Stimulated activated CD8-positive, alpha-beta memory T cell treated with anti-CD3 and anti-CD28 coated beads, Interleukin-4, amount 100 ng/mL, for 48 hours (primary cell): ENCODE measurements at places on chromosomes 13 and 19.
A peak's percentile ranks its signal among the peaks of the same experiment; 100 is the strongest.

GRCh38 chr13:102915393-102915930, 69.6 kb downstream of the ERCC5 start:
- no peak for DNase-seq

GRCh38 chr13:40615619-40616018, 50.8 kb downstream of the FOXO1 start:
- DNase-seq = no peak

- DNase-seq = no peak
These were observed at the start of gene ZNF98 for GRCh38 chr19:22422211-22422610. ZNF98 (minus strand) TSS chr19:22422346; CDS start chr19:22422224, 122 bp downstream.

DNA sequence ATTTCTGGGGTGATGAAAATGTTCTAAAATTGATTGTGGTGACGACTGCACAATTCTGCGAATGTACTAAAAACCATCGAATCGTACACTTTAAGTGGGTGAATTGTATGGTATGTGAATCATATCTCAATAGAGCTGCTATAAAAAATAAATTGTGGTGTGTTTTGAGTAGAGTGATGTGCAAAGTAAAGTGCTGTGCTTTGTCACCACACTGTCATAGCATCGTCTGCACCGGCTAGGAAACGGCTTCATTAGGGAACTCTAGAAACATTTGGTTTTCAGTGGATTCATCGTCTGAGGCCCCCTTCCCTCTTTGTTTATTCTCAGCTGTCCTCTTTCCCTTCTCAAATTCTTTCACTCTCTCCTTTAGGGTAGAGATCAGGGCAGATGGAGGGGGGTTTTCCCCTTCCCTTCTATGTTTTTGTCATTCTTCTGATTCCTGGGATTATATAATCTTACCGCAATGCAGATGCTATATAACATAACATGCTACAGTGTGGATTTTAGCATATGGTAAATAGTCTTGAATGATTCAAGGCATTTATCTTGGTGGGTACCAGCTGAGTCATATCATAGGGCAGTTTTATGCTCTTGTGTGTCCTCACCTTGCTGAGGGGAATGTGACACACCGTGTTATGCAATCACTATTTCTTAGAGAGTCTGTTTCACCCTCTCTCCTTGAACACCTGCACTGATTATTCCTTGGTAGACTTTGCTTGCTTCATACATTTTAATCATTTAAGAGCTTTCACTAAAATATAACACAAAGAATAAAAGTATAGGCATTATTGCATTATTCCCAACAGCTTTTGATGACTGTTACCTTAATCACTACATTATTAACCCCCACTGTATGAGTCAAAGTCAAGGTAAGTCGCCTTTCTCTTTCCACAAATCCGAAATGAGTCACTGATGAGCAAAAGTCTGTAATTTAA, 239.4 kb downstream of the DCLK1 start:
- DNase-seq = no peak

DNA sequence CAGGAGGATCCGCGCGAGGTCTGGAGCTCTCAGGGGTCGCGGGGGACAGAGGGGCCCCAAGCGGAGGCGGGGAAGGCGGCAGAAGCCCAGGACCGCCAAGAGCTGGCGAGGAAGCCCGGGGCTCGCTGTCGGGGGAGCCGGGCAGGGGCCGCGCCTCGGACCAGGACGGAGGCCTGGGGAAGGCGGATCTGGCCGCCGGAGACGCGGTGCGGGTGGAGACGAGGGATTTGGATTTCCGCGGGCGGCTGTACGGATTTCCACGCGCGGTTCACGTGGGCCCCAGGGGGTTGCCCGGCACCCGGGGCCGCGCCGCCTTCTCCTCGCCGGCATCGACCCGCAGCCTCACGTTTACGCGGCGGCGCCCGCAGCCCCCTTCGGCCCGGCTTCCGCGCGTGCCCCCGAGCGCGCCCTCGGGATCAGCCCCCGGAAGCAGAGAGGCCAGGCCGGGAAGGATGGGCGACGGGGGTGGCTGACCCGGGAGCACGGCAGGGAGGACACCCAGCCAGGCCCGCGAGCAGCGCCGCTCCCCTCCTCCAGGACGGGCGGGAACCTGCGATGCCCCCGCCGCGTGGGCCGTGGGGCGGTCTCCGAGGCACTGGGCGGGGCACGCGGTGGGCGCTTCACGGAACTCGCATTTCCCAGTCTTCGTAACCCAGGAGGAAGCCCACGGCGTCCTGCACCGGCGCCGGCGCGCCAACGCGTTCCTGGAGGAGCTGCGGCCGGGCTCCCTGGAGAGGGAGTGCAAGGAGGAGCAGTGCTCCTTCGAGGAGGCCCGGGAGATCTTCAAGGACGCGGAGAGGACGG, 4.7 kb downstream of the F7 start:
- DNase-seq = peak; percentile 45

DNA sequence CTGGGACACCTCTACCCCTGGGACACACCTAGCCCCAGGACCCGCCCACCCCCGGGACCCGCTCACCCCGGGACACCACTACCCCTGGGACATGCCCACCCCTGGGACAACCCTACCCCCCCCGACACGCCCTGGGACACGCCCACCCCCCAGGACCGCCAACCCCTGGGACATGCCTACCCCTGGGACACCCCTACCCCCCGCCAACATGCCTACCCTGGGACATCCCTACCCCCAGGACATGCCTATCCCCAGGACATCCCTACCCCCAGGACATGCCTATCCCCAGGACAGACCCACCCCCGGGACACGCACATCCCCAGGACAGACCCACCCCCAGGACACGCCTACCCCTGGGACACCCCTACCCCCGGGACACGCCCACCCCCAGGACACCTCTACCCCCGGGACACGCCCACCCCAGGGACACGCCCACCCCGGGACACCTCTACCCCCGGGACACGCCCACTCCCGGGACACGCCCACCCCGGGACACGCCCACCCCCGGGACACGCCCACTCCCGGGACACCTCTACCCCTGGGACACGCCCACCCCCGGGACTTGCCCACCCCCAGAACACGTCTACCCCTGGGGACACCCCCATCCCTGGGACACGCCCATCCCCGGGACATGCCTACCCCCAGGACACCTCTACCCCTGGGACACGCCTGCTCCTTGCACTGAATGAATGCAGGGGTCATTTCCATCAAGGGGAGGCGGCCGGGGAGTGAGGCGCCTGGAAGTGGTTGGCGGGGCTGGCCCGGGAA, 32.3 kb downstream of the ADPRHL1 start:
- peak; percentile 30 for DNase-seq

GRCh38 chr19:29700498-29700897, 14.6 kb downstream of the C19orf12 start:
- no peak for DNase-seq

GRCh38 chr13:39105110-39105509, 66.9 kb downstream of the NHLRC3 start:
- DNase-seq = no peak

DNA sequence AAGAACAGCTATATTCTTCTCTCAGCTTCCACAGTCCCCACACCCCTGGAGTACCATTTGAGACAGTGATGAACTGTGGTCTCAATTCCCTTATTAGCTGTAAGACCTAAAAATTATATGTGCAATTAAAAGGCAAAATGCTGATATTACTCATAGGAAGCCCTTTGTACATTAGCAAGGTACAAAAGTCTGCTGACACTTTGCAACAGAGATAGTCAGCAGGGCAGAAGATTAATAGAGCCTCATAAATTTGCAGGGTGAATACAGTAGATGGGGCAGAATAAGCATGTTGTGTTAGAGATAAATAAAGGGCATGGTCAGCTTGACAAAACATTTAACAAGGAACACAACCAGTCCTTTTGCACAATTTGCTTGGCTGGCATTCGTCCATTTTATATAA, 210.0 kb upstream of the OBI1 start:
- no peak for DNase-seq

DNA sequence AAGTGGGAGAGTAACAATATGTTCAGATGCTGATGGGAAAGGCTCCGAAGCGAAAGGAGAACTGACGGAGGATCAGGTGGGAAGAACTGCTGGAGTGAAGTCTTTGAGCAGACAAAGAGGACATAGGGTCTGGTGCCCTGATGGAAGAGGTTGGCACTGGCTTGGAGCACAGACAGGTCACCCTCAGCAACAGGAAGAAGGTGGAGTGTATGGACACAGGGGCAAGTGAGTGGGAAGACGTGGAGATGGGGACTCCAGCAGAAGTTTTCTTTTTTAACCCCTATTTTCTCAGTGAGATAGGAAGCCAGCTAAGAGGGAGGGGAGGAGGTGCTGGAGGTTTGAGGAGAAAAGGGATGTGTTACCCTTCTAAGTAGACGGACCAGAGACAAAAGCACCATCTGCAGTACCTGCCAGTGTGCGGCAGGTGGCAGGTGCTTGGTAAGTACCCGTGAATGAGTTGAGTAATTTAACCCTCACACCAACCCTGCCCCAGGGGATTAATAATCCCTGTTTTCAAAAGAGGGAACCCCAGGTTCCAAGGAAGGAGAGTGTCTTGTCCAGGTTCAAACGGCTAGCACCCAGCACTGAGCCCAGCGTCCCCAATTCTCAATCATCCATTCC, 11.2 kb downstream of the HAS1 start:
- DNase-seq = no peak

DNA sequence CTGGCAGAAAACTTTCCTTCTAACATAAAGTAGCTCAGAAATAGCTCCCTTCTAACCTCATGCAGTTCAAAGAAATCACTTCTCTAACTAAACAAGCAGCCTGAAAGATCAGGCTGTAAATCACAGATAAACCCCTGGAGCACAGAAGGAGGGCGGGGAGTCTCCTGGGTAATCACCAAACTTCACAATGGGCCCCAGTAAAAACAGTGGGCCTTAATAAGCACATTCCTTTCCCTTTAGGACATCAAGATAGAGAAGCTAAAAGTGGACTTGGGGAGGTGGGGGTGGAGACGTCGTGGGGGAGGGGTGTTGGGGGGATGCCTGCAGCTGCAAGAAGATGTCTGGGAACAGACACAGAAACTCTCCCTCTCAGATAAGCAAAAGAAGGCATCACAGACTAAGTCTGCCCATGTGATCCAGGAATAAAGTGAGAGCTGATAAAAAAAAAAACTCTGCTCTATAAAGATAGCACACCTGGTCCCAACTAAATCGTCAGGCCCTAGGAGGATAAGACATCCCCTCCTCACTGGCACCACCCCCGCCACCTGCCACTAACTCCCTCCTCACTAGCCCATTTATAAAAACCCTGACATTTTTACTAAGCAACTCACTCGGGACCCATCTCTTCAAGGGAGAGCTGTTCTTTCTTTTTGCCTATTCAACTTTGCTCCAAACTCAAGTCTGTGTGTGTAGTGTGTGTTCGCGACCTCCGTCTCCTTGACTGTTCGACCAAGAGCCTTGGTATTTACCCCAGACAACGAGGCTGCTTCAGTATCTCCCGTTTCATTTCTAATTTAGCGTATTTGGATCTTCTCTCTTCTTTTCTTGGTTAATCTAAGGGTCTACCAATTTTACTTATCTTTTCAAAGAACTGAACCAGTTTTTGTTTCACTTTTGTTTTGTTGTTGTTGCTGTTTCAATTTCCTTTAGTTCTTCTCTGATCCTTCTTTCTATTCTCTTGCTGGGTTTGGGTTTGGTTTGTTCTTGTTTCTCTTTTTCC, 31.7 kb downstream of the DNAJC15 start:
- no peak for DNase-seq

GRCh38 chr13:51799261-51799660, 4.7 kb downstream of the DHRS12 start:
- DNase-seq = no peak

- no peak for DNase-seq
These were observed 407.8 kb downstream of the ZNF536 start for GRCh38 chr19:30780032-30780431.

GRCh38 chr19:3176715-3177501, 1.7 kb upstream of the S1PR4 start:
- peak; percentile 80 for DNase-seq

DNA sequence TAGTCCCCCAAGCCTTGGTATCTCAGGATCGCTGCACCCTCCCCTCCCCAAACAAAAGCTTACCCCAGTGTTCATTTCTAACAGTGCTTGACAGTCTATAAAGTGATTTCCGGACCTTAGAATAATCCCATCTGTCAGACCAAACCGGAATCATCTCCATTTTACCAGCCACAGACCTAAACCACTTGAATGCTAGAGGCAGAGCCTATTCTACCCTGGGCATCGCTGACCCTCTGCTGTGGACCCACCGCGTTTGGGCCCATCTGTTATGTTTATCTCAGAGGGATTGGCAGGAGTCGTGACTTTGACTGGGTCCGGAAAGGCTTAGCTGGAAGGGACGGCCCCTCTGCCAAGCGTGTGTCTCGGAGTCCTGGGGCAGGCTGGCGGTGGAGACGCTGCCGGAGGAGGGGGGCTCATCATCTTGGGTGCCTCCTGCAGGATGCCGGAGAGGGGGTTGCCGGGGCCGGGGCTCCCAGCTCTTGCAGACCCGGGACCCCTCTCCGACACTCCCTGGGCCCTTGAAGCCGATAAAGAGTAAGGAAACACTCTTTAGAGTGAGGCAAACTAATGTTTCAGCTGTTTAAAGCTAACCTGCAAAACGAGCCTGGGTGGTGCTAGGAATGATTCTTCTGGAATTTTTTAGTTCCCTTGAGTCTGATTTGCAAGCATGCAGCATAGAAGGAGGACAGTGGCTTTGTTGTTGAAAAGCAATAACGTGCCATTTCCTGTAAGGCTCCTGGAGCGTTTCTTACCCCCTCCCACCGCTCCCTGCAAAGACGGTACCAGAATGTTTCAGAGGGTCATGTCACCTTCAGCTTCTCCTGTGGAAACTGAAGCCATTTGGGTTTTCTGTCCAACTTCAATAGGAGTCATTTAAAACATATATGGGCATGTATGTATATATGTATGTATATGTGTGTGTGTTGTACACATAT, 1.3 kb downstream of the SLC25A42 start:
- peak; percentile 56 for DNase-seq

- DNase-seq = peak; percentile 30
These were observed 21.0 kb upstream of the HOMER3 start for GRCh38 chr19:18961767-18962620.

- DNase-seq = no peak
These were observed 907.9 kb downstream of the PCDH9 start for GRCh38 chr13:66322193-66322740.

- no peak for DNase-seq
These were observed 20.1 kb downstream of the NOTCH3 start for GRCh38 chr19:15180451-15181390.

DNA sequence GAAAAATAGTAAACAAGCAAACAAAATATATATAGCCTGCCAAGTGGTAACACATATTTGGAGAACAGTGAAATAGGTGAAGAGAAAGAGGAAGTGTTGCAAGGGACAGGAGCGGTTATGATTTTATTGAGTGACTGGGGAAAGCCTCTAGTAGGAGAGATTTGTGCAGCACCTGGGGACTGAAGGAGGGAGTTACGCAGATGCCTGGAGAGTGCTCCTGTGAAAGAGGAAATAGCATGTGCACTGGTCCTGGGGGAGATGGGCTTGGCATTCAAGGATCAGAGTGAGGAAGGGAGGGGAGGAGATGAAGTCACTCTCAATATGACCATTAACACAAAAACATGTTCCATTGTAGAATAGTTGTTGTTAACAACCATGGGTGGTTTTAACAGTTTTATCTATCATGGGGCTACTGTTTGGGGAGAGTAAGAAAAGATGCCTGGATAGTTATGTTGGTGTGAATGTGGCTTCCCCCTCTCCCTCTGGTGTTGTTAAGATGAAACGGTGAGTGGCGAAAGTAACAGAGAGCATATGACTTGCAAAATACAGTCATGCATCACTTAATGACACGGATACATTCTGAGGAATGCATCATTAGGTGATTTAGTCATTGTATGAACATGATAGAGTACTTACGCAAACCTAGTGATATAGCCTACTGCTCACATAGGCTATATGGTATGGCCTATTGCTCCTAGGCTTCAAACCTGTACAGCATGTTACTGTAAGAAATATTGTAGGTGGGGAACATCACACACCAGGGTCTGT, 251.7 kb upstream of the ARGLU1 start:
- DNase-seq = no peak
